NCI-H2107 (cell line): ENCODE measurements at places on chromosomes 3 and 15.

DNA sequence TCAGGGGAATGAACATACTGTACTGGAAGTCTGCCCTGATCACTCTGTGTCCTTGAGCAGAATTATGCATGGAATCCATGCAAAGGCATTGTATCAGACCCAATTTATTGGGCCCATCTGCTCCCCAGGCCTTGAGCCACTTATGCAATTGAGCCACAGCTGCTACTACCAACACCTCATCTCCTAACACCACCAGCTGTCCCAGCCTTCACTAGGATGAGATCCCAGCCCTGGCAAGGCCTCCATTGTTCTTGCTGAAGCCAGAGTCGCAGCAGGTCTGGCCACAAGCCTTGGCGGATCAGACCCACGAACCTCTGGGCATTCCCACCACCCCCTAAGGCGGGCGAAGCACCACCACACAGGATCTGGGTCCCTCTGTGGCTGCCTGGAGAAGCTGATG lies 9.2 kb upstream of the NME9 start:
- DNase-seq = no peak

DNA sequence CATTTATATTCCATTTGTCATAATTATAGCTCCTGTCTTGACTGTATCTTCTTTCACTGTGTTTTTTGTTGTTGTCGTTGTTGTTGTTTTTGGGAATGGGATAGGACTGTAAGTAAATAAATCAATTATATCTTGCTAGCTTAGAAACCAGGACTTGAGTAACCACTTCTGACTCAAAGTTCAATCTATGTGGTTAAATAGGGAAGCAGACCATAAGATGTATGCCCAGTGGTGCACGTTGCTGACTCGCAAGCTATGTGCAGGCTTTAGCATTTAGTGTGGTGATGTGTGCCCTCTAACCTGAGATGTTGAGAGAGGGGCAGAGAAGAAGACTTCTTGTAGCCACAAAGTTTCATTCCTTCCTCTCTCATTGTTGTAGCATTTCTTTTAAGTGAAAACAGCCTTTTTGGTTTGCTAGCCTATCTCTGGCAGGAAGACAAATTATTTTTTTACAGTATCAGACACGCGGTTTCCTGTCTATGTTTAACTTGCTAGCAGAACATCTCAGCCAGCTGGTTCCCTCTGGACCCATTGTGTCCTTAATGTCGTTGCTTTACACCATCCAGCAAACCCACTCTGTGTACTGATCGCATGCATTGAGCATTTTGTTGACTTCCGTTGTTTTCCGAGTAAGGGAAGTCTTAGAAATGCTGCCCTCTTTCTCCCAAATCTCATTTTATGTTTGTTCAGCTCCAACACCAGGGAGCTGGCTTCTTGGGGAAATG lies 52.1 kb downstream of the TGFBR2 start:
- no peak for DNase-seq

DNA sequence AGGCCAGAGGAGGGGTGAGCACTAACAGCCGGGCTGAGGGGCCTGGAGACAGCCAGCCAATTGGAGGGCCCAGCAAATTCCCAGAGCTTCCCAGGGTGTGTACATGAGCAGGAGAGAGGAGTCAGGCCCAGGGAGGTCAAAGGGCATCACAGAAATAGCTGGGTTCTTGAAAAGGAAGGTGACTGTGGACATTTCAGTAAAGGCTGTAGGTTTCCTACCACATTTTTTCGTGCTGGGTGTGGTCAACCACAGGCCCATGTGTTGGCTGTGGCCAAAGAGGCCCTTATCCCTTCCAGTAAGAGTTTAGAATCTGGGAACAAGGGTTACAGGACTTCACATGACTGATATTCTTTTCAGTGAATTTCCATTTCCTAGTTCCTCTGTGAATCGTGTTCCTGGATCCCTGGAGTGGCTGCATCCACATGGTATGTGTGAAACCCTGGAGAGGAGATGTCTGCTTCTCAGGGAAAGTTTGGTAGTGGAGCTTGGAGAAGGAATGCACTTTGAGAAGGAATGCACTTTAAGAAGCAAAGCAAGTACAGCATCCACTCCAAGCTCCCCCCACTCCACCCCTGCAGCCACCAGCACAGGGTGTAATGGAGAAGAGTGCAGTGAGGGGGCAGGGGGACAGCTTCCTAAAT lies 73.2 kb upstream of the HEG1 start:
- no peak for DNase-seq

GRCh38 chr3:138850151-138850550 lies 15.4 kb upstream of the PIK3CB start:
- DNase-seq = no peak

DNA sequence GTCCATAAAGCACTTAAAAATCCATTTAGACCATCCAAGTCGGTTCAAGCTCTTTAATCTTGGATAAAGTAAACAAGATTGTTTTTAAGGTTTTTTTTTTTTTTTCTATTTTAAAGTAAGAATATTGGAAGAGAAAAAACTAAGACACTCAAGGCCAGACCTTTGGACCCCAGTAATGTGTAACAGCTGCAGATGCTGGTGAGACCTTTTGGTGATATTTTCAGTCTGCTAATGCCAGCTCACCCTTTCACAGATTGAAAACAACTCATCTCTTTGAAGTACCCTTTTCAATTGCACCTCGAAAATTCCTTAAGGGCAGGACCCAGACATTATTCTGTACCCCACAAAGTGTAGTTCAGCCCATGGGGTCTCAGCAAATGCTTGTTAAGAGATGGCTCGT lies 260.7 kb upstream of the CTNNB1 start:
- DNase-seq = no peak

DNA sequence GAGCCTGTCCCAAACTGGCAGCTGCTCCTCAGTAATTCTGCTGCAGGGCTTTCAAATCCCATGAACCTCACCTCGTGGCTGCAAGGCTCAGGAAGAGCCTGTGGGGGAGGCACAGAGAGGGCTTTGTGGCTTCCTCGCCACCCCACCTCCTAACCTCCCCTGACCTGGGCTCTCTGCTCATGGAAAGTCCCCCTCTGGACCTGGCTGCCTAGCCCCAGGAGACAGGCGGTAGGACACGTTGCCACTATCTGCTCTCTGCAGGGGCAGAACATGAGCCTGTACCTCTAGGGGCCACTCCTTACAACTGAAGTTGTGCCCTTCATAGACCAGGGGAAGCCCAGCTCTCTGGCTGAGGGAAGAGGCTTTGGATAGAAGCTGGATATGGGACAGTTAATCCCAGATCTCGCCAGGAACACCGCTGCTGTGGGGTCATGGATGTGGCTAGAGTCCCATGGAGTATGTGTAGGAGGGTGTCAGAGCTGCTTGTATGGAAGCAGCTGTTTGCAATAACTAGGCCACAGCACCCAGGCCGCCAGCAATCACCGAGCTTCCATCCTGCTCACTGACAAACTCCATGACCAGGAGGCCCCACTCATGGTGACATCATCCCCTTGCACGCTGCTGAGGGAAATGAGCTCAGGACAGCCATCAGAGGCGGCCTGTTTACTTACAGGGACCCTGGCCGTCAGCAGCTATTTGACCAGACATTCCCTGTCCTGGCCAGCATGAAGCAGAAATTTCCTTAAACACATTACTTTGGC lies 34.0 kb upstream of the CILP start:
- no peak for DNase-seq

GRCh38 chr15:90270502-90271150 lies 5.2 kb downstream of the NGRN start:
- DNase-seq = no peak
